ENCODE measurements at places on chromosomes 7 and 10.

DNA sequence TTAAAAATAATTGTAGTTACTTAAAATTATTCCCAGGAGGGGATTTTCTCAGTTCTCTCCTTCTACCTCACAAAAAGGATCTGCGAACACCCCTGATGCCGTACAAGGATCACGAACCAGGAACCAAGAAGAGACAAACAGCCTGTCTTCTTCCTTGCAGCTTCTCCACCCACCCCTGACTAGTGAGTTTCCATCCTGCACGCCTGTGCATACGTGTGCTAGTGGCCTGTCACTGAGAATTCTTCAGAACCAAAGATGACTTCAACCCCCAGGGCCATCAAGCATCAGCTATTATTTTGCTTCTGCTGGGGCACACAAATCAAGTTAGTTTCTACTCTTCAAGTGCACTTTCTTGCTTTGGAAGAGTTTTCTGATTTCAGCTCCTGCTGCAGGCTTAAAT, 175.5 kb upstream of the KLF6 start:
- no peak for DNase-seq

DNA sequence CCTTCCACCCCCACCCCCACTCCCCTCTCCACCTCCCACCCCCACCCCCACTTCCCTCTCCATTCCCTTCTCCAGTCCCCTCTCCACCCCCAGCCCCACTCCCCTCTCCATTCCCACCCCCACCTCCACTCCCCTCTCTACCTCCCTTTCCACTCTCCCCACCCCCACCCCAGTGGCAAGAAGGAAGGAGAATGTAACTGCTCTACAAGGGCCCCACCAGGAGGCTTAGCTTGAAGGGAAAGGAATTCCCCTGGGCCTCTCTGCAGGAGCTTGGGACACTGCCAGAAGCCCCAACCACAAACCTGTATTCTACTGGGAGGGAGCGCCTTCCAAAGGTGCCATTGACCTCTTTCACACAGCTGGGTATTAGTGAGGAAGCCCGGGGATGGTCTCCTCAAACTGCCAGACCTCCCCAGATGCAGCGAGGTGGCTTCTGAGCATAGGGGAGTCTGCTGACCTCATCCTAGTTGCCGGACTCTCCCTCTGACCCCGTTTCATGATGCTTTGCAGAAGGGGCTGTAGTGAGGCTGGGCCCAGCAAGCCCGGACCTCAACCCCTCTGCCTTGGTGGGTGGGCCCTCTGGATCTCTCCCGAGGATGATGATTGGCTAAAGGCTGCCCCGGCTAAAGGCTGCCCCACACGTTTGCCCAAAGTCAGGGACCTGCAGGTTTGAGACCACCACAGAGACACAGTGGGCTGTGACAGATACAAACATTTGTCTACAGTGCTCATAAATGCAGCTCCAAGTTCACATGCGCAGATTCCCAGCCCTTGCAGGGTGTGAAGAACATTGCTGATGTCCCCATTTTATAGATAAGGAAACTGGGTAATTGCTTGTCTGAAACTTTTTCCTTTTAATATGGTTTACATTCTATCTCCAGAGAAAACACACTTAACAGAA, 2.9 kb downstream of the DEPP1 start:
- DNase-seq = no peak

DNA sequence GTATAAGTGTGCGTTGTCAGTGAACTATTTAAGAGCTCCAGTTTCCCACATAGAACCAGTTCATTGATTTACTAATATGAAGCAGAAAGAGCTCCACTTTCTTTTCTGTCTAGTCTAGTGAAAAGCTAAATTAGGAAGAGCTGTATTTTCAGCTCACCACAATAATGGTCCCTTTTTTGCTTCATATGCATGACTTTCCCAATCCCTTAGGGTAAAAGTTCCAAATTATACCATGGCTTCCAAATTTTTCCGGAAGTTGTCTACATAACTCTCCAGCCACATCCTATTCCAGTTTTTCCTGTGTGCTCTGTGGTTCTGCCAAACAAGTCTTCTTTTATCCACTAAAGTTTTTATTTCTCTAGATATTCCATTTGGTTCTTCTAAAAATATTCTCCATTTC, 685.2 kb downstream of the REEP3 start:
- DNase-seq = no peak

GRCh38 chr7:88146616-88147015, 73.2 kb downstream of the SRI start:
- no peak for DNase-seq

DNA sequence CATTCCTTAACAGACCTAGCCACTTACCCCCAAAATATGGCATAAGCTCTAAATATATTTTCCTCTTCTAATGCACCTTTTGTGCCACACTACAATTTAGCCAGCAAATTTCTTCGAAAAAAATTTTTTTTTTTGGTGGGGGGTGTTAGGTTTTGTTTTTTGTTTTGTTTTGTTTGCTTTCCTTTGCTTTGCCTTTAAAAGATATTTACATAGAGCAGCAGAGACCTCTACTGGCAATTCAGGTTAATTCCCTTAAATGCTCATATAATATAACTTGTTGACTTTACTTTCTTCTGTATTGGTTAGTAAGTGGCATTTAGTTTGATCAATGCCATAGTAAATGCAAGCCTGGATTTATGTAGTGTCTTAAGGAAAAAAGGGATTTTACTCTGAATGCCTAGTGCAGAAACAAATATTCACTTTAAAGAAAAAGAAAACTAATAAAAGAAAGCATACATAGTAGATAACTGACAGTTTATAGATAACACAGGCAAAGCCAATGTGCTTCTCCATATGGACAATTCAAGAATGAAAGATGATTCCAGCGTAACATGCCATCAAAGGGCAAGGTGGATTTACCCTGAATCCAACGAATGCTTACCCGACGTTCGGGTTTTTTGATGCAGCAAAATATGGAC, 1250.6 kb downstream of the GATA3 start:
- no peak for DNase-seq

- no peak for DNase-seq
Observed at GRCh38 chr7:131893631-131894340, 337.4 kb upstream of the PODXL start.

GRCh38 chr10:95461611-95462010, 99.6 kb downstream of the SORBS1 start:
- DNase-seq = no peak

- DNase-seq = no peak
Observed at GRCh38 chr10:64344211-64344610, 823.0 kb downstream of the REEP3 start.

- no peak for DNase-seq
Observed at GRCh38 chr7:26989897-26990670, 105.7 kb downstream of the HOXA1 start.

- DNase-seq = no peak
Observed at GRCh38 chr7:111529507-111530355, 32.6 kb downstream of the IMMP2L start.

- no peak for DNase-seq
Observed at GRCh38 chr7:429828-430180, 89.8 kb downstream of the PDGFA start.

DNA sequence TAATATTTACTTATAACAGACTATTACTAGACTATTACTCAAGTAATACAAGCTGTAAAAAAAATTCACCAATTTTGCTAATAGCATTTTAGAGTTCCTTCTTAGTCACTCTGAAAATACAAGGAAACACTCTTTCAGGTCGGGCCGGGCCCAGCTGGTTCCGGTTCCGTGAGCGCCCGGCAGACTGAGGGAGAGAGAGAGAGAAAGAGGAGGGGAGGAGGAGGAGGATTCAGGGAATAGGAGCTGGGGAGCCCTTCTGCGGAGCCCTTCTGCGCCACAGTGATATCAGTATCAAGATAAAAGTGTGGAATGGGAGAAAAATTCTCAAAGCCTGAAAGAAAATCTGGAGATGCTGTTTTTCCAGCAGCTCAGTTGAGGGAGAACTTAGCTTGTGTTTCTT, 30.5 kb upstream of the BHLHA15 start:
- no peak for DNase-seq

- DNase-seq = no peak
Observed at GRCh38 chr10:84523526-84523925, 195.1 kb downstream of the CCSER2 start.

- DNase-seq = no peak
Observed at GRCh38 chr10:80945264-80945880, 407.7 kb downstream of the SH2D4B start.

GRCh38 chr10:28569506-28570159, 36.7 kb downstream of the WAC start:
- no peak for DNase-seq

GRCh38 chr10:18875477-18875876, 173.1 kb upstream of the MALRD1 start:
- DNase-seq = no peak

DNA sequence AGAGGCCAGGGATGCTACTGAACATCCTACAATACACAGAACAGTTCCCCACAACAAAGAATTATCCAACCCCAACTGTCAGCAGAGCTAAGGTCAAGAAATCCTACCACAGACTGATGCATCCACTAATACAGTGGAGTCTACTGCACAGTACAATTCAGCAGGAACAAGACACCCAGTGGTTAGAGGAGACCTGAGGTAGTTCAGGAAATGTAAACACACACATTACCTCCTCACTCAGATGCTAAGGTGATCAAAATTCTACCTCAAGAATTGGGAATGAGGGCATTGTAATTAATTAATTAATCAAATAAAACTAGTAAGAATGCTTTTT, 91.4 kb downstream of the ZFAND4 start:
- DNase-seq = no peak

GRCh38 chr10:49647554-49647953, 31.9 kb upstream of the C10orf53 start:
- DNase-seq = no peak

GRCh38 chr10:50556237-50557120, 67.3 kb downstream of the SGMS1 start:
- no peak for DNase-seq

DNA sequence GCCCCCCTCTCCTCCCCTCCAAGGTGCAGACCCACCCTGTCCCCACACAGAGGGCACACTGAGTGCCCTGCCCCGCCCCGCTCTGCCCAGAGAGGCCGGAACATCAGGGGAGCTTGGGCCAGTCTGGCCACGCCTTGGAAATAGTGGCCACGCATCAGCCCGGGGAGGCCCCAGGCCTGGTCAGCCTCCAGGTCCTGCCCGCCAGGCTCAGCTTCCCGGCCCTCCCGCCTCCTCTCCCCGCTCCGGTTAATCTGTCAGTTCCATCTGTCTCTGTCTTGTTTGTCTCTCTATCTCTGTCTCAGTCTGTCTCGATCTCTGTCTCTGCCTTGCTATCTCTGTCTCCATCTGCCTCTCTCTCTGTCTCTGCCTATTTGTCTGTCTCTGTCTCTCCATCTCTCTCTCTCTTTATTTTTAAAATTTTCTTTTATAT, 28.9 kb upstream of the TNRC18 start:
- DNase-seq = no peak

DNA sequence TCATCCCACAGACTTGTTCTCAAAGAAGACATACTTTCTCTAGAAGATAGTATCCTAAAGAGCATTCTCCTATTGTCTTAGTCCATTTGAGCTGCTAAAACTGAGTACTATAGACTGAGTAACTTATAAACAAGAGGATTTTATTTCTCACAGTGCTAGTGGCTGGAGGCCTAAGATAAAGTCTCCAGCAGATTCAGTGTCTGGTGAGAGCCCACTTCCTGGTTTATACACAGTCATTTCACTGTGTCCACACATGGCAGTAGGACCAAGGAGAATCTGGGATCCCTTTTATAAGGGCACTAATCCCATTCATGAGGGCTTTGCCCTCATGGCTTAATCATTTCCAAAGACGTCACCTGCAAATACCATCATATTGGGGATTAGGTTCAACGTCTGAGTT, 68.7 kb downstream of the LRRC17 start:
- DNase-seq = no peak

GRCh38 chr7:47352394-47352968, 229.4 kb downstream of the TNS3 start:
- no peak for DNase-seq

DNA sequence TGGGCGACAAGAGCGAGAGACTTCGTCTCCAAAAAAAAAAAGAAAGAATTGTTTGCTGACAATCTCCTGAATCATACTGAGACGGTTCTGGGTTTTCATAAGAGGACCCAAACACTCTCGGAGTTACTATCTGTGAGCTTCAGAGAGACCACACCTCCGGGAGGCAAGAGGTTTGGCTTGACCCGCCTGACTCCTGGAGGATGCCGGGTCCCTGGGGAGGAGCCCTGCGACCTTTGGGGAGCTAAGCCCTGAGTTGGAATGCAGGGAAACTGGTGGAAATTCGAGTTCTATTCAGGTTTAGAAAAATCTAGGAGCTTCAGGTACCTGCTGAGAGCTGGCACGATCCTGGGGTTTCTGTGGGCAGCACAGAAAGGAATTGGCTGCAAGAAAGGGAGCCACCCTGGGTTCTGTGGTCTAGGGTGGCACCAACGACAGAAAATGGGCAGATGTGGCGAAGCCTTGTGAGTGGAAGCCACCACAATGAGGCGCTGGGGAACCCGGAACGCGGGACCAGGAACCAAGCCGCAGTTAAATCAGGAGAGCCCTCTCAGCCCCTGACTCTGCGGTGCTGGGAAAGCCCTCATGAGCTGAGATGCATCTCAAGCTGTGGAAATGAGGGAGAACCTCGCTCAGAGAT, 21.9 kb upstream of the GATAD1 start:
- no peak for DNase-seq

All from stimulated activated CD4-positive, alpha-beta T cell treated with anti-CD3 and anti-CD28 coated beads, Interleukin-12 subunit alpha, Interleukin-12 subunit beta, amount 100 ng/mL, for 48 hours (primary cell).